A549 treated with Mapracorat at 1 μM for 4 hours (cell line): ENCODE measurements at places on chromosomes 1 and 21. TPM values are rescaled to one million over a fixed set of nuclear protein-coding genes. Genes with fewer than 3 reads are reported as not detected.

FAM151A gene
- 0.16 to 0.32 TPM (median 0.17 TPM) in 5 replicates for total RNA-seq

SLC1A7 gene
- not detected in 5 replicates for total RNA-seq

PTPN22 gene
- total RNA-seq = not detected in 5 replicates

KCNC4 gene
- 2.2 to 4.1 TPM (median 3.7 TPM) in 5 replicates for total RNA-seq

ADAMTSL4 gene
- 4.3 to 8.1 TPM (median 6.8 TPM) in 5 replicates for total RNA-seq

PRRX1 gene
- not detected in 5 replicates for total RNA-seq

UMODL1 gene
- not detected in 5 replicates for total RNA-seq

CYP4Z1 gene
- not detected in 5 replicates for total RNA-seq

MIXL1 gene
- total RNA-seq = 0.23 TPM in 1 of 5 replicates, not detected in the others

TNFRSF4 gene
- total RNA-seq = 0.11 to 0.19 TPM (median 0.14 TPM) in 3 of 5 replicates, not detected in the others

INSRR gene
- not detected in 5 replicates for total RNA-seq

FCAMR gene
- total RNA-seq = not detected in 5 replicates

ASPM gene
- total RNA-seq = 17.5 to 24.6 TPM (median 23.3 TPM) in 5 replicates

OR2T33 gene
- not detected in 5 replicates for total RNA-seq

AMY1C gene
- not detected in 5 replicates for total RNA-seq

SMCP gene
- total RNA-seq = not detected in 5 replicates

RBM15 gene
- 5.9 to 9.4 TPM (median 8.1 TPM) in 5 replicates for total RNA-seq

CCT3 gene
- total RNA-seq = 382 to 400 TPM (median 397 TPM) in 5 replicates

NUP210L gene
- total RNA-seq = not detected in 5 replicates
